ENCODE measurements at places on chromosomes 3 and 15.

GRCh38 chr15:41836073-41836472, 2.6 kb upstream of the PLA2G4B start:
- DNase-seq, result no peak

GRCh38 chr3:14764331-14765059, 54.3 kb upstream of the FGD5 start:
- DNase-seq, result no peak

- no peak for DNase-seq
Measured at GRCh38 chr3:143311096-143311495, 191.5 kb downstream of the CHST2 start.

GRCh38 chr3:49004352-49005302, 2.6 kb upstream of the WDR6 start:
- DNase-seq, result no peak

- no peak for DNase-seq
Measured at GRCh38 chr15:89948796-89949195, 36.0 kb upstream of the ARPIN start.
